ENCODE measurements at places on chromosomes 1 and 21. TPM values are rescaled to one million over a fixed set of nuclear protein-coding genes. Genes with fewer than 3 reads are reported as not detected.
A peak's percentile ranks its signal among the peaks of the same experiment; 100 is the strongest.

TIE1 gene
- total RNA-seq, result 562 TPM

GRCh38 chr1:229136822-229137221 lies 134.1 kb upstream of the RAB4A start:
- no peaks in the 10 kb centered on the region for H3K4me1 ChIP-seq
- no peak overlapping the region for H3K4me3 ChIP-seq
- no peaks in the 10 kb centered on the region for H3K36me3 ChIP-seq
- no peak for DNase-seq
- H3K27ac ChIP-seq, result no peak overlapping the region

DNA sequence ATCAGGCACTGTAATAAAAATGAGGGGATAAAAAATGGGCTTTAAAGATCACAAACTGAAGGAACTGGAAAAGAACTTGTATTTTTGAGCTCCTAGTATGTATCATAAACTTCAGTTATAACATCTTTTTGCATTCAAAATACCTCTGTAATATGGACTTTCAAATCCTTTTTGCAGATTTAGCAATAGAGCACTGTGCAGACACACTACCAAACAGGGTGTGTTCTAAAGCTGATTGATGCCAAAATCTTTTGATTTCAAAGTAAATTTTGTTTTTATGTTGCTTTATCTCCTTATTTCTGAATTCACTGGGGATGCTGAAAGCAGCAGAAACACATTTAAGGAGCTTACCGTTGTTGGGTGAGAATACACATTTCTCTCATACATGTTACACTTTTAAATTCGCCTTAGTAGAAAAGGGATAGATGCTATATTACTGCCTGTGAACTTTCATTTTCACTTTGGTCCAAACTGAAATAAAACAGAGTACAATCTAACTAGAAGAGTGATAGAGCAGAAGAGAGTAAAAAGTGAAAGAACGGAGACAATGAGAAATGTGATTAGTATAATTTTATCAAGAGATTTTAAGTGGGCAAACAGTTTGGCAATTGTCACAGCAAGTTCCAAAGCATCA lies 1126.6 kb downstream of the BRINP3 start:
- no peaks in the 10 kb centered on the region for H3K27me3 ChIP-seq
- DNase-seq, result no peak
- H3K4me1 ChIP-seq, result no peaks in the 10 kb centered on the region
- no peaks in the 10 kb centered on the region for H3K36me3 ChIP-seq

GRCh38 chr1:172270605-172271004 lies 149.9 kb upstream of the C1orf105 start:
- DNase-seq, result no peak
- H3K36me3 ChIP-seq, result no peaks in the 10 kb centered on the region
- no peak overlapping the region for H3K27ac ChIP-seq
- H3K4me3 ChIP-seq, result no peak overlapping the region
- no peaks in the 10 kb centered on the region for H3K4me1 ChIP-seq

- H3K27ac ChIP-seq, result no peak overlapping the region
- DNase-seq, result no peak
Measured at GRCh38 chr1:9081473-9081872, 12.0 kb upstream of the SLC2A5 start.

DNA sequence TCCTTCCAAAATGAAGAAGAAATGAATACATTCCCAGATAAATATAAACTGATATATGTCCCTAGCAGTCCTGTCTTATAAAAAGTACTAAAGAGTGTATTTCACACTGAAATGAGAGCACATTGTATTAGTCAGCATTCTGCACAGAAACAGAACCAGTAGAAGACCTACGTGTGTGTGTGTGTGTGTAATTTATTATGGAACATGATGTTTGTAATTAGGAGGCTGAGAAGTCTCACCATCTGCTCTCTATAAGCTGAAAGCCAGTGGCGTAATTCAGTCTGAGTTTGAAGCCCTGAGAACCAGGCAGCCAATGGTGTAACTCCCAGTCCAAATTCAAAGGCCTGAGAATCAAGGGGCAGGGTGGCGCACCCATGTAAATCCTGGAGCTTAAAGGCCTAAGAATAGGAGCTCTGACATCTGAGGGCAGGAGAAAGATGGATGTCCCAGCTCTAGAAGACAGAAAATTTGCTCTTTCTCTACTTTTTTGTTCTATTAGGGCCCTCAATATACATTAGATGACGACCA lies 146.5 kb upstream of the LYPLAL1 start:
- H3K36me3 ChIP-seq, result no peaks in the 10 kb centered on the region
- DNase-seq, result no peak
- H3K4me1 ChIP-seq, result no peaks in the 10 kb centered on the region
- no peak overlapping the region for H3K4me3 ChIP-seq

DNA sequence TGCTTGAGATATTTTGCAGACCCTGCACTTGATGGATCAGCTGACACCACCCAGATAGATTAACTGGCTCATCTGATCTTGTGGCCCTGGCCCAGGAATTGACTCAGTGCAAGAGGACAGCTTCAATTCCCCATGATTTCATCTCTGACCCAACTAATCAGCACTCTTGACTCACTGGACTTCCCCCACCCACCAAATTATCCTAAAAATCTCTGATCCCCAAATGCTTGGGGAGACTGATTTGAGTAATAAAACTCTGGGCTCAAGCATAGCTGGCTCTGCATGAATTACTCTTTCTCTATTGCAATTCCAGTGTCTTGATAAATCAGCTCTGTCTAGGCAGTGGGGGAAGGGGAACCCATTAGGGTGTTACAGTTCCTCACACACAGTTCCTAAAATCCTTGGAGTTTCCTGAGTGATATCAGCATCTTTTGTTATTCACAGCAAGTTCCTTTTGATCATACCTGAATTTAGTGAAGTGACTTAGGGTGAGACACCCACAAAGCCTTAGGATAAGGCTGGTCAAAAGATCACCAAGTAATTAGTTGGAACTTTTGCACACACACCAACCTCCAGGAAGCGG lies 104.2 kb downstream of the COP1 start:
- no peaks in the 10 kb centered on the region for H3K4me1 ChIP-seq
- no peak for DNase-seq
- no peaks in the 10 kb centered on the region for H3K27me3 ChIP-seq
- H3K4me3 ChIP-seq, result no peak overlapping the region

- peaks cover 48% of the 10 kb centered on the region for H3K4me1 ChIP-seq
- H3K27ac ChIP-seq, result no peak overlapping the region
- H3K36me3 ChIP-seq, result peaks cover 9% of the 10 kb centered on the region
- no peak overlapping the region for H3K4me3 ChIP-seq
- no peaks in the 10 kb centered on the region for H3K27me3 ChIP-seq
Measured at GRCh38 chr1:26784886-26785285, 2.9 kb upstream of the PIGV start.

DNA sequence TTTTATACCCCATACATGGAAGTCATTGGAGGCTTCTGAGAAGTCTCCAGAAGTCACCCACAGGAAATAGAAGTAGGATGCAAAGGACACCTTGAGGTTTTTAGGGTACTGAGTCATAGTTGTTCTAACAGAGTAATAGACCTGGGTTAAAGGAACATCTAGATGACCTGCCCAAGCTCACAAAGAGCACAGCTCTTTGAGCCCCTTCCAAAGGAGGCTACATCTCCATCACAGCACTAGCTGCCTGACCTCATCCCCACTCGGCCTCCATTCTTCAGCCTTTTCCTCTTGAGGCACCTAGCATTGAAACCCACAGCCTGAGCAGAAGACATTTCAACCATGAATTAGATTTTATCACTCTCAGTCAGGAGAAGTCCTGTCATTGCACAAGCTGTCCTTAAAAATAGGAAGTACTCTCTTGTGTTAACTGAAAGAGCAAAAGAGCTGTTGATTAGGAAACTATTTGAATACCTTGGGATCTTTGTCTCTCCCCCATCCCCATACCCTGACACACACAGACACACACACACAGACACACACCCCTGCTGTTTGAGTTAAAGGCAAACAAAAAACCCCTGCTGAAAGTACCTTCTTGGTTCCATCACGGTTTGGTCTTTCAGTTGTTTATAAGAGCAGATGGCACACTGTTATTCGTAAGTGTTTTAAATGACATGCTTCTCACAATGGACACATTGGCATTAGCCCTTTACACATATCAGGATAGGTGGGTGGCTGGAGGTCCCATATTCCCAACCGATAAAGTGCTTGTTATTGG lies 22.2 kb downstream of the MKNK1 start:
- no peak overlapping the region for H3K4me3 ChIP-seq
- no peaks in the 10 kb centered on the region for H3K4me1 ChIP-seq
- no peak overlapping the region for H3K27ac ChIP-seq
- peaks cover 9% of the 10 kb centered on the region for H3K36me3 ChIP-seq

DNA sequence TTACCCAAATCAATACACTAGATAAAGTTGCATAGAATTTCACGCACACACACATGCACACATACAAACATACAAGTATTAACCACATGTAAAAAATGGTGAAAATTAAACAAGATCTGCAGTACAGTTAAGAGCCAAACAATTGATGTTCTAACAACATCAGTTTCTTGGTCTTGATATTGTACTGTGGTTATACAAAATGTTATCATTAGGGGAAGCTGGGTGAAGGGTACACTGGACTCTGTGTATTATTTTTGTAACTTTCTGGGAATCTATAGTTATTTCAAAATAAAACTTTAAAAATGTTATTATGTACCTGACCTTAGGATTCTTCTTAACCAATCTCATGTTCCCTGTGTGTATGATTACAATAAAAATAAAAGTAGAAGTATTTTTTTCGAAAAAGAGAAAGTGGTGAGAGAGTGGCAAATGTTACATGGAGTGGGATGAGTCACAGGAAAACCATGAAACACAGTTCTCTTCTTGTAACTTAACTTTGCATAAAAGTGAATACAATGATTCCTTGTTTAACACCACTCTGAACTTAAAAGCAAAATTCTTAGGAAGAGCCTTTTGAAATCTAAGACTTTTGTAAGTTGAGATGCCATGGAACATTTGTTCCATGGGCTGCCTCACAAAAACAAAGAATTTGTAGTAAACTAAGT lies 101.6 kb upstream of the RUNX1 start:
- no peaks in the 10 kb centered on the region for H3K36me3 ChIP-seq
- no peak overlapping the region for H3K27ac ChIP-seq
- peaks cover 5% of the 10 kb centered on the region for H3K27me3 ChIP-seq
- no peak overlapping the region for H3K4me3 ChIP-seq
- H3K4me1 ChIP-seq, result no peaks in the 10 kb centered on the region

HUNK gene
- total RNA-seq, result not detected

DNA sequence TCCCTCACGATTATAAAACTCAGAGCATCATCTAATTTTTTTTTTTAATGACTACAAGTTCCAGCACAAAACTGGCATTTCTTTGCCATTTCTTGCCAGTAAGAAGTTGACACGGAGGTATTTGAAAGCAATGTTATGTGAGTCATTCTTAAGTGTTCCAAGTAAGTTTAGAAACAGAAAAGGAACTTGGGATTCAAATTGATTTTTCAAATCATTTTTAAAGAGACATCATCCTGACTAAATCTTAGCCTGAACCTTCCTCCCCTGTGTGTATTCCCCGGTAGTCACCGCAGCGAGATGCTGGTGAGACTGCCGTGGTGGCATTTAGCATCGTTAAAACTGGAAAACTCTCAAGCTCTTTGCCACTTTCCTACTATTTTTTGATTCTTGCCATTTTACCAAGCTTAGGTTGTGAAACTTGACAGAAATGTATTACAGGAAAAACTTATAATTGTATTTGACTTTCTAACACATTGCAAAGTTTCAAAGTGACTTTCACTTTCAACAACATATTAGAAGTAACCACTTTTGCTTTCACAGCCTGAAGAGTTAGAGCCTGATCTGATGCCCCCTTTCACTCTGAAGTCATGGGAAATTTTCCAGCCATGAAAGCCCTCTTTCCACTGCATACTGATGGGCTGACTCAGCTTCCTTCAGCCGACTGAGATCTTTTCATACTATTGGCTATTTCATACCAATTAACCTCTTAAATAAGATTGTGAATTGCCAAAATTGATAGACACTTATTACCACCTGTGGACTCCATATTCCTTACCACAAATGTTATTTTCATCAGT lies 61.4 kb downstream of the OLFML2B start:
- peak overlapping the region; percentile 98 for H3K27ac ChIP-seq
- peaks cover 7% of the 10 kb centered on the region for H3K36me3 ChIP-seq
- DNase-seq, result peak; percentile 96
- peaks cover 21% of the 10 kb centered on the region for H3K4me1 ChIP-seq
- no peak overlapping the region for H3K4me3 ChIP-seq
- no peaks in the 10 kb centered on the region for H3K27me3 ChIP-seq

DNA sequence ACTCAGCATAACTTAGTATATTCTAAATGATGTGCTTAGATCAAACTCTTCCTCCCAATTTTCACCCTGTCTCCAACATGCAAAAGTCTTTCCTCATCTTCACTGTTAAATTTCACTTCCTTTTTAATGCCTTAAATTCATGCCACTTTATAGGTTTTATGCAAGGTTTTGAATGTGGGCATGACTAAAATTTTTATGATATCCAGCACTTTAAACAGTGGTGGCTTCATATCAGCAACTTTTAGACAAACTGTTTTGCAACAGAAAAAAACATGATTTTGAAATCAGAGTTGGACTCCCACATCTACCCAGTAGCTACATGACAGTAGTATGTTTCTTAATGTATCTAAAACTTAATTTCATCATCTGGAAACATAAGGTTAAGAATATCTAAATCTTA lies 84.7 kb upstream of the ZP4 start:
- no peaks in the 10 kb centered on the region for H3K27me3 ChIP-seq
- no peaks in the 10 kb centered on the region for H3K4me1 ChIP-seq

GRCh38 chr1:47298025-47298699 lies 15.8 kb downstream of the STIL start:
- no peak overlapping the region for H3K27ac ChIP-seq
- H3K27me3 ChIP-seq, result no peaks in the 10 kb centered on the region
- H3K36me3 ChIP-seq, result peaks cover 32% of the 10 kb centered on the region
- no peak overlapping the region for H3K4me3 ChIP-seq

DNA sequence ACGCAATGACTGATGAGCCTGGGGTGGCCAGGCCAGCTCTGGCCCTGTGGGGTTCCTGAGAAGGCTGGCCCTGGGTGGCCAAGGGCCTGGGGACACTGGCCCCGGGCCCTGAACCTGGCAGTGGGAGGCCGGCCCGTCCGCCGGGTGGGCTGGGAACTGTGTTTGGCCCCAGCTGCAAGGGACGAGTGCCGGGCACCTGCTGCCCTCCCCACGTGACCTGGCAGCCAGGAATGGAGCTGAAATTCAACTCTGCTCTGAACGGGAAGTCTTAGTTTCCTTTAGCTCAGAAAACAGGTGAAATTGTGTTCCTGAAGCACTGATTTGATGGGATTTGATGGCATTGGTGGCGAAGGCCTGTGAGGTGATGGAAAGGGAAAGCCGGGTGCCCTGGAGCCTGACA lies 8.2 kb upstream of the TTLL10 start:
- no peak for DNase-seq
- H3K27me3 ChIP-seq, result no peaks in the 10 kb centered on the region
- H3K27ac ChIP-seq, result no peak overlapping the region
- H3K4me1 ChIP-seq, result no peaks in the 10 kb centered on the region
- H3K36me3 ChIP-seq, result no peaks in the 10 kb centered on the region

Measured in endothelial cell of umbilical vein (primary cell).